ENCODE measurements at places on chromosomes 12 and 14.

DNA sequence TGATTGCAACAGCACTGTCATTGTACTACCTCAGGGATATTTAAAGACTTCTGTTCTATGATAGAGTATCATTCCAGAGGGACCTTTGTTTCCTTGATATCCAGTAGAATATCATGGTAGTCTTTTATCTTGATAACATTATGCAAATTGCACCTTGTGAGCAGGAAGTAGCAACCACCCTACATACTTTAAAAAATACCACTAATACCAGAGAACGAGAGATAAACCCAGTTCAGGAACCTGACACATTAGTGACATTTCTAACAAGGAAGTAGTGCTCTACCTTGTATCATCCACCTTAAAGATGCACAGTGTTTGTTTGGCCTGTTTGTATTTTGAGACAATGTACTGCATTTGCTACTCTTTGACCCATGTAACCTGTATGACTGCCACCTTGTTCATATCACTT, 8.8 kb upstream of the MAP4K5 start:
- DNase-seq = no peak

- no peak for DNase-seq
These were observed 297.7 kb upstream of the CLEC14A start for GRCh38 chr14:38553586-38553985.

- DNase-seq = no peak
These were observed 845 bp downstream of the L3HYPDH start for GRCh38 chr14:59483363-59483762.

GRCh38 chr12:92059960-92060359, 85.7 kb downstream of the BTG1 start:
- no peak for DNase-seq

DNA sequence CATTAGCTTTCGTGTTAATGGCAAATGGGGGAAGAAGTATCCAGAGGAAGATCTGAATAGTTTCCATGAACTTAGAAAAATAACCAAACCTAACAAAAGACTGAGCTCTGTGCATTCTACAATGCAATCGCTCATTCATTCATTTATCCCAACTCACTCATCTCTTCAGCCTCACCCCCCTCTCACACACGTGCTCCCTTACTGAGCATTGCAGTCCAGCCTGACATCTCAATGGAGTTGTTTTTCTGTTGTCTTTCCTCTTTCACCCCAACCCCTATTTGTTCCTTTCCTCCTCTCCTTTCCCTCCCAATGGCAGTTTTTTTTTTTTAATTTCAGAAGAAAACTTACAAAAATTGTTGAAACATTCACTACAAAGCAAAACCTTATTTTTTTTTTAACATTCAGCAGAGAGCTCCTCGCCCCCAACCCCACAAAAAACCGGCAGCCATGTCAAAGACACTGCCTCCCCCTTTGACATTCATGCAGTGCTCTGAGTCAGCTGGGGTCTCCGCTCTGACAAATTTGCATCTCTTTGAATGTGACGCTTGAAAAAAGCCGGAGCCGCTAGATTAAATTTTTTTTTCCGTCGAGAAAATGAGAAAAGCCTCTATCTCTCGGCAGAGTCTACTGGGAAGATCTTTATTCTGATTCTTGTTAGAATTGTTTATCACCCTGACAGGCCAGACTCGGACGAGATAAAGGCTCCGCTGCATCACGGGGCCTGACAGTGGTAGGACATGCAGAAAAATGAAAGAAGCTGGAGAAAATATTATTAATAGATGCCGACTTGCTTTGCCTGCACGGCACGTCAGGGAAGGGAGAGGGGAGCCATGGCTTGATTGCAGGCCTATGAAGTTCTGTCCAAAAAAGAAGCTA, 775.6 kb downstream of the VRK1 start:
- no peak for DNase-seq

- DNase-seq = no peak
These were observed 25.4 kb downstream of the AP5M1 start for GRCh38 chr14:57293866-57294837.

DNA sequence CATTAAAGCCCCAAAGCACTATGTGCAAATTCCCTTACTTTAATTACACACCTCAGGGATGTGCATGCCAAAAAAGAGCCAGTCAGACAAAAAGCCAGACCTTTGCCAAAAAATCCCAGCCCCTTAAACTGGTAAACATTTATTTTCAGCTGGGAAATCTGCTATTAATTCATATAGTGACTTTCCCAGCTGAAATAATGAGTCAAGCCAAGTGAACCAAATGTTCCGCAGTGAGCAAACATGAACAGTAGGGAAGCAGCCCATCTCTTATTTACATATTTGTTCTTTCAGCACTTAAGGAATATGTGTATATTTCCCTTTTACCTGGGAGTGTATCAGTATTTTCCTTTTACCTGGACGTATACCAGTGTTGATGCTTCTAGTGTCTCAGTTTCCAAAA, 44.0 kb upstream of the OTX2 start:
- no peak for DNase-seq

- no peak for DNase-seq
These were observed 227.8 kb downstream of the TMEM117 start for GRCh38 chr12:44063671-44064070.

GRCh38 chr12:123132951-123133619, 17.8 kb downstream of the PITPNM2 start:
- DNase-seq = no peak

- DNase-seq = no peak
These were observed 149.4 kb upstream of the PRMT8 start for GRCh38 chr12:3341594-3341993.

DNA sequence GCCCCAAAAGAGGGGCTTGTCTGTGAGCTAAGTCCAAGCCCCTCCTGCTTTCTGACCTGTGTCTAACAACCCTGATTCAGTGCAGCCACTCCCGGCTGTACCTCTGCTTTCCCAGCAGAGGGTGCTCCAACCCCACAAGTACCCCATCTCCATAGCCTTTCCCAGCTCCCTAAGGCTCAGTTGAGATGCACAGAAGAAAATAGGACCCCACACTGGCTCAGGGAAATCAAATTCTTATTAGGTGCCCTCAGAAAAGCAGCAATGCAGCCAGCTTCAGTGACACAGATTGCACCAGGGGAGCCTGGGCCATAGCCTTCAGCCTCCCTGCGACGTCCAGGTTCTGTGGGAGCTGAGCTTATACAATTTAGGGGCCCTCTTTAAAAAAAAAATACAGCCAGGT, 49.9 kb downstream of the LRRC74A start:
- peak; percentile 12 for DNase-seq

GRCh38 chr12:51793201-51793600, 55.3 kb downstream of the FIGNL2 start:
- no peak for DNase-seq

- DNase-seq = no peak
These were observed 232.5 kb downstream of the SLC41A2 start for GRCh38 chr12:104725610-104726009.

DNA sequence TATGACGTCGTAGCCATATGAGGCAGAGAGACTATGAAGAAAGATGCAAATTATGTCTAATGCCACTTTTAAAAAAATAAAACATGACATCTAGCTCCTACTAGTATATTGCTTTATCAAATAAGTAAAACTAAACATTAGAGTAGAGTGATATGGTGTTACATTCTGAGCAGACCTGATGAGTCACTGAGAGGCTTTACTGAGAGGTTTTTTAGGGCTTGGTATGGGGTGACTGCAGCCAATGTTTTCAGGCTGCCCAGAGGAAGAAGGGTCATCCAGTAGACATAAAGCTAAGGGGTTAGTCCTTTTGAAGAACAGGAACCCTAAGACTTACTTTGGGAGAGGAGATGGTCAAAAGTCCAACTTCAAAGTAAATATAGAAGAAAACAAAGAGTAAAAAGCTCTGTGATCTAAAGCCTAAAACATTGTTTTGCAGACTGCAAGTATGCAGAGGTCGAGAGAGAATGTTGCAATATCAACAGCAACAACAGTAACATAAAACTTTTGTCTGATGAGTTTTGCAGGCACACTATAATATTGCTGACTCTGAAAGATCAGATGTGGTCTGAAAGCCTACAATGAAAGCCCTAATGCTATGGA, 774.7 kb downstream of the TMTC2 start:
- no peak for DNase-seq

All from stimulated activated CD8-positive, alpha-beta memory T cell treated with anti-CD3 and anti-CD28 coated beads, Interleukin-7, amount 100 ng/mL, for 48 hours (primary cell).